Natural killer cell (primary cell): ENCODE measurements at places on chromosomes 16 and 17. TPM values are rescaled to one million over a fixed set of nuclear protein-coding genes. Genes with fewer than 3 reads are reported as not detected.

- no peak overlapping the region for H3K4me3 ChIP-seq
- H3K27ac ChIP-seq, result no peak overlapping the region
- no peaks in the 10 kb centered on the region for H3K27me3 ChIP-seq
Observed at GRCh38 chr16:8551388-8552332, 38.7 kb downstream of the TMEM114 start.

DNA sequence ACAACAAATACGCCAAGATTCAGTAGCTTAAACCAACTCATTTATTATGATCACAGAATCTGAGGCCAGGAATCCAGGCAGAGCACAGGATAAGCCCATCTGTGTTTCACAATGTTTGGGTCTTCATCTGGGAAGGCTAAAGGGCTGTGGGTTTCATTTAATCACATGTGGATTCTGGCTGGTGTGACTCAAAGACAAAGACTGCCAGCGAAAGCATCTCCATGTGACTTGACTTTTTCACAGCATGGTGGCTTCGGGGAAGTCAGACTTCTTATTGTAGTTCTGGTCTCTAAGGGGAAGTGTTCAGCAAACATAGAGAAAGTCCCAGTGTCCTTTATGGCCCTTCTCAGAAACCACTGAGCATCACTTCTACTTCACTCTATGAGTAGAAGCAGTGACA, 1014.4 kb upstream of the GOT2 start:
- no peaks in the 10 kb centered on the region for H3K4me1 ChIP-seq
- H3K27ac ChIP-seq, result no peak overlapping the region
- H3K36me3 ChIP-seq, result no peaks in the 10 kb centered on the region
- no peaks in the 10 kb centered on the region for H3K27me3 ChIP-seq
- no peak overlapping the region for H3K4me3 ChIP-seq

- H3K4me3 ChIP-seq, result no peak overlapping the region
- H3K36me3 ChIP-seq, result no peaks in the 10 kb centered on the region
- peaks cover 55% of the 10 kb centered on the region for H3K4me1 ChIP-seq
- H3K27ac ChIP-seq, result peak overlapping the region; percentile 1
Observed at GRCh38 chr17:77318491-77319210, 177.9 kb downstream of the SEC14L1 start.

DNA sequence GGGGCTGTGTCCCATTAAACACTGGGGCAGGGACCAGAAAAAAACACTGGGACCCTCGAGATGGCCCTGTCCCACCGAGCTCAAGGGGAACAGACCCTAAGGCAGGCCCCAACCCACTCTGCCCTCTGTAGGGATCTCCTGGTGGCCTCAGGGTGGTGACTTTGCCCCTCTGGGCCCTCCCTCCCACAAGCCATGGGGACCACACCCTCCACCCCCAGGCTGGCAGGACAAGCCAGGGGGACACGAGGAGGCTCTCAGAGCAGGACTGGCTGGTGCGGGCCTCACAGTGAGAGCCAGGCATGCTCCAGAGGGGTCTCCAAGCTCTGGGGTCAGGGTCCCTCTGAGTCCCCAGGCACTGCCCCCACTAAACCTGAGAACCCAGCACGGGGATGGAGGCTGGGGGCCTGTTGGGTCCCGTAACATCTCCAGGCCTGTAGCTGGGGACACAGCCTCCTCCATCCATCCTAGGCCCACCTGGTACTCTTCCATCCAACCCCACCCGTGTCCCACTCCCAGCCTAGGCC, 14.5 kb upstream of the SRRM2 start:
- H3K27ac ChIP-seq, result no peak overlapping the region
- H3K4me1 ChIP-seq, result no peaks in the 10 kb centered on the region
- no peak for DNase-seq
- no peak overlapping the region for H3K4me3 ChIP-seq
- no peaks in the 10 kb centered on the region for H3K36me3 ChIP-seq
- H3K27me3 ChIP-seq, result no peaks in the 10 kb centered on the region

DNA sequence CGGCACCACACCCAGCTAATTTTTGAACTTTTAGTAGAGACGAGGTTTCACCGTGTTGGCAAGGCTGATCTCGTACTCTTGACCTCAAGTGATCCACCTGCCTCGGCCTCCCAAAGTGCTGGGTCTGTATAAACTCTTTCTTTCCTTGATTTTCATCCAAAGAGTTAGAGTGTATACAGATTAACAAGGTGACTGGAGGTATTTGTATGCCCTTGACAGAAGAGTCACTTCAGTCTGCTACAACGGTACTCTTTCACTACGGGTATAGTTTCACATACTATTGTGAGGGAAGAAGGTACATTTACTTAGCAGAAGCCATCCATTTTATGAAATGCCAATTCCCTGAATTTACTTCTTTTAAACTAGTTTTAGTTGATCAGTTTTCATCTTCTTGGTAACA, 32.5 kb downstream of the PPM1E start:
- H3K4me3 ChIP-seq, result no peak overlapping the region
- H3K27me3 ChIP-seq, result no peaks in the 10 kb centered on the region
- no peaks in the 10 kb centered on the region for H3K36me3 ChIP-seq
- H3K4me1 ChIP-seq, result no peaks in the 10 kb centered on the region
- no peak overlapping the region for H3K27ac ChIP-seq

- peaks cover 10% of the 10 kb centered on the region for H3K4me1 ChIP-seq
- H3K27ac ChIP-seq, result no peak overlapping the region
- DNase-seq, result no peak
- H3K27me3 ChIP-seq, result no peaks in the 10 kb centered on the region
Observed at GRCh38 chr17:80774146-80774545, 217.5 kb upstream of the CHMP6 start.

DNA sequence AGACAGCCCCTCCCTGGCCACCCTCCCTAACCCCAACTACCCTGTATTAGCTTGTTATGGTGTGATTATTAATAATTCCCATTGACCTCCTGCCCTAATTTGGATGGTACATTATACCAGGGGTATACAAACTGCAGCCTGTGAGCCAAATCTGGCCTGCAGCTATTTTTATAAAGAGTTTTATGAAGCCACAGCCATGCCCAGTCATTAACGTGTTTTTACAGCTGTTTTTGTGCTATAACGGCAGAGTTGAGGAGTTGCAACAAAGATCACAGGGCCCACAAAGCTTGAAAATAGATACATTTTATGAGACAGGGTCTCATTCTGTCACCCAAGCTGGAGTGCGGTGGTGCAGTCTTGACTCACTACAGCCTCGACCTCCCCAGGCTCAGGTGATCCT, 6.0 kb downstream of the METTL22 start:
- DNase-seq, result no peak
- H3K4me3 ChIP-seq, result no peak overlapping the region
- H3K4me1 ChIP-seq, result peaks cover 8% of the 10 kb centered on the region

DNA sequence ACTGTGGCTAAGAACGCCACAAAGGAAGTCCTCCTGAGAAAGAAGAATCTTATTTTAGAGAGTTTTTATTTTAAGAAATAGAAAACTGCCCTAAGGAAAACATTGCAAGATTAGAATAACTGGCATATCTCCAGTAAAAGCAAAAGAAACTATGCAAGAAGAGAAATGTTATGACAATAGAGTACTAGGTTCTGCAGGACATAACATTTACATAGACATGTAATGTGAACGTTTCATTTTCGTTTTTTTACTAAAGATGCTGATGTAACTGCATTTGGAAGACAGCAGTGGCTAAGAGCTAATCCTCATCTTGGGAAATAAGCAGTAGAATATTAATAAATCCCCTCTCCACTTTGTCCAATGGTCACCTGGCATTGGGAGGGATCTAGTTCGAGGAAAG, 7.8 kb upstream of the ASGR2 start:
- no peak overlapping the region for H3K27ac ChIP-seq
- H3K36me3 ChIP-seq, result no peaks in the 10 kb centered on the region
- peaks cover 10% of the 10 kb centered on the region for H3K4me1 ChIP-seq
- no peaks in the 10 kb centered on the region for H3K27me3 ChIP-seq
- H3K4me3 ChIP-seq, result no peak overlapping the region
- no peak for DNase-seq

- no peaks in the 10 kb centered on the region for H3K36me3 ChIP-seq
- H3K4me3 ChIP-seq, result peak overlapping the region; percentile 34
- no peak for DNase-seq
- H3K4me1 ChIP-seq, result peaks cover 16% of the 10 kb centered on the region
- H3K27me3 ChIP-seq, result no peaks in the 10 kb centered on the region
Observed at GRCh38 chr17:64130559-64131001, 636 bp upstream of the ERN1 start.

Gene BAHCC1
- 17.3 TPM for total RNA-seq

Gene SLC22A31
- total RNA-seq, result 0.75 TPM

Gene SLC5A10
- not detected for total RNA-seq

Gene PIPOX
- total RNA-seq, result 3.4 TPM
